Bronchial epithelial cell (primary cell): ENCODE measurements at places on chromosomes 6 and 20. TPM values are rescaled to one million over a fixed set of nuclear protein-coding genes. Genes with fewer than 3 reads are reported as not detected.
A peak's percentile ranks its signal among the peaks of the same experiment; 100 is the strongest.

The JPH2 gene
- total RNA-seq: under 0.01 TPM in 2 replicates

DNA sequence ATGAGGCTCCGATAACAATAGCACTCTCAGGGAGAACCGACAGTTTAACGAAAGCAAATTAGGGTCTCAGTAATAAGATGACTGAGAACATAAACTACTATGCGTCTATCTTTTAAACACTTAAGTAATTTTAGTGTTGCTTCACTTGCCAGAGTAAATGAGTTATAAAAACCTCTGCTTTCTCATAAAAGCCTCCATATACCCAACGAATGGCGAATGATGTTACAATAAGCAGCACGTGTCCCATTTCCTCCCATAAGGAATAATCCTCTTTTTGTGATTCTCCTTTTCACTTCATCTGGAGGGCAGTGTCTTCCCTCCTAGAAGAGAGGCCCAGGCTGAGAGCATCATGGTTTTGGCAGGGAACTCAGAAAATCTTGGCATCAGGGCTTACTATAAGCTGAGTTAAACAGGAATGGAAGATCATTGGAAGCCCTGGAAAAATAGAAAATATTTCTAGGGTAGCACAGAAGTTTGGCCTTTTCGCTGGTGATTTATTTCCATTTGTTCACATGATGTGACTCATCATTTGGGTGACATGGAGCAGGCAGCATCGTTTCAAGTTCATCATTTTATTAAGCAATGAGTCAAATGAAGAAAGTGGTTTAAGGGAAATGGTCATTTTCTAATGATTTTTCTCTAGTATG lies 255.4 kb downstream of the ATXN1 start:
- no peak for DNase-seq

- no peak for DNase-seq
Measured at GRCh38 chr20:49630396-49630951, 62.5 kb upstream of the PTGIS start.

DNA sequence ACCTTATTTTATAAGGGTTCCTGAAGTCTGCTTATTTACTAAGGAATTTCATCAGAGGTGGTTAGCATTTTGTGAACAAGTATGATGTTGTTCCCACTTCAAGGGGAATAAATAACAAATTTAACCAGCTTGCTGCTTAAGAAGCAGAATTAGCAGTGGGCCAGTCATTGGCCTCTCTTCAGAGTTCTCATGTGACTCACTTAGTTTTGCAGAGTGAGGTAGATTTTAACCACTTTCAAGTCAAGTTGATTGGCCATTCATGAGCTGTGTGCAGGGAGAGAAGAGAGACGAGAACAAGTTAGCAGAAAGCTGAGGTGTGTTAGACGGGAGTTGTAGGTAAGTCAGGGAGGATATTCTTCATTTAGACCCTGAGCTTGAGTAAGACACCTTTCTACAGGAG lies 18.1 kb downstream of the TOP1 start:
- DNase-seq: peak; percentile 55

GRCh38 chr6:21588481-21589351 lies 4.8 kb upstream of the SOX4 start:
- DNase-seq: peak; percentile 84

DNA sequence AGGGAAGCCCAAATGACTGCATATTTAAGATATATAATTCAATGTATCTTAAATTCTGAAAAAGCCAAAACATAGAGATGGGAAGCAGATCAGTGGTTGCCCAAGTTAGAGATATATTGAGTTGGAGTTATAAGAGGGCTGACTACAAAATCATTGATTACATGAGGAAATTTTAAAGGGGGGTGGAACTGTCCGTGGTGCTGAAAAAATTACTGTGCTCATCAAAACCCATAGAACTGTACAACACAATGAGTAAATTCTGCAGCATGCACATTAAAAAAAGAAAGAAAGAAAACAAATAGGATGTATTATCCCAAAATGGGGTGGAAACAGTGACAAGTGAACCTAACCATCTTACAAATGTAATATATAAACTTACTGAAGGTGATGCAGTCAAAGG lies 100.9 kb downstream of the FUT9 start:
- DNase-seq: no peak

- DNase-seq: peak; percentile 75
Measured at GRCh38 chr6:148342350-148343046, at the start of gene SASH1. Gene SASH1, plus strand, starts transcription at chr6:148342838. Its CDS starts 230 bp downstream, at chr6:148343068.

The NR2E1 gene
- not detected in 2 replicates for total RNA-seq

DNA sequence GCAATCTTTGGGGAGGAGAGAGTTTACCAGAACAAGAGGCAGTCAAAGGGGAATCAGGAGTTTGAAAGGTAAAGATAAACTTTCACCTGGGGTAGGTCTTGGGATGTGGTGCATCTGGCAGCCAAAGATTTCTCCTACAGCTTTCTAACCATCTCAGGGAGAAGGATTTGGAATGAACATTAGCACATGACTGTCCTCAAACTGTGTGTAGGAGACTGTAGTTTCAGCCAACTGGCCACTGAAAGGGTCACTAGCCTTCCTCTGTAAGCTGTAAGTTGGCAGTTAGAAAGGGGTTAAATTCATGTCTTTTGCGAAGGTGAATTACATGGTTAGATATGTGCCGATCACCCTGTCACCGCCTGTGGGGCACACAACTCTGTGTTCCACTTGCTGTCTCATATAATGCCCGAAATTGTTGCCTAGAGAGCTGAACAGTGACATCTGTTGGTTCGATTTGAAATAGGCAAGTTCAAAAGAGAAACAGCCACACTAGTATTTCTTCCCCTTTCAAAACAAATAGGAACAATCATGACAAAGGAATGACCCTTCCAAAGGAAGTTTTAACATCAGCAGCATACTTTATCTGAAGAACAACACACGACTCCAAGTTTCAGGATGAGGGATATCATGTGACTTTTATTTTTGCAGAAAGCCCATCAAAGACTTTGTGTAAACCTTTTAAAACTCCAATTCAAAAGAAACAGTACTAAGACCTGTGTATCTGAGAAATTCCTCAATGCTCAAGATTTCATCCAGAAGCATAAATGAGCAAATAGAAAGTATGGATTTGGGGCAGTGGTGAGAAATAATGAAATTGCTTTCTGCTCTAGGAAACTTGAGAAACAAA lies 1.1 kb upstream of the OPN5 start:
- peak; percentile 87 for DNase-seq

DNA sequence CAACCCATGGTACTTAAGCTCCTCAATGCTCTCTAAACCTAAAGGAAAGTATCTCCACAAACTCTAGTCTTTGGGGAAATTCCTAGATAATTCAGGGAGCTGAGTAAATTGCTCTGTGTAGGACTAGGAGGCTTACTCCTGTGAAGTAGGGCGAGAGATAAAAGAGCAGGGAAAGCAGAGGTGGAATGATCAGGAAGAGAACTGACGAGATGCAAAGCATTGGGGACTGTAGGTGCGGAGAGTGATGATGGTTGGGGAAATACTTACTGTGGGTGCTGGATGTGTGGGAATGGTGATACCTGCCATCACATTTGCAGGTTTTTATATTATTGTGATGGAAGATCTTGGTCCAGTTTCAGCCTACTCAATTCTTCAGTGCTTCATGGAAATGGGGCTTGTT lies 1.6 kb upstream of the LATS1 start:
- no peak for DNase-seq

The BPIFB4 gene
- not detected in 2 replicates for total RNA-seq

DNA sequence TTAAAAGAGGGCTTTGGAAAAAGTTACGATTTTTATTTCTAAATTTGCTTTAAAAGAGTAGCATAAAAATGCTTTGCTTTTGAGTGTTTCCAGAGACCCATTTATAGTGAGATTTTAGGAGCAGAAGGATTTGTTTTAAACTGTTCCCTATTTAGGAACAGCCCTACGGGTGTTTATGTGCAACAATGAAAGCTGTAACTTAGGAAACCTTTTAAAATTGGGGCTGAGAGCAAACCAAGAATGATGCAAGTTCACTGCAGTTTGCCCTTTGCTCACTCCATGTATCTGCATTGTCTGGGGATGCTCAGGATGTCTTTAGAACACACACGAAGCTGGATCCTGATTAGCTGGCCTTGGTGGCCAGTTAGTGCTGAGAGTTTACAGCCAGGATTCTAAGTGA lies 40.9 kb downstream of the GHRH start:
- DNase-seq: no peak
